ENCODE measurements at places on chromosomes 3 and 15.
A peak's percentile ranks its signal among the peaks of the same experiment; 100 is the strongest.

GRCh38 chr3:64928683-64929082 is 240.9 kb upstream of the ADAMTS9 start:
- no peak for DNase-seq
- no peak overlapping the region for H3K4me3 ChIP-seq
- no peaks in the 10 kb centered on the region for H3K36me3 ChIP-seq

DNA sequence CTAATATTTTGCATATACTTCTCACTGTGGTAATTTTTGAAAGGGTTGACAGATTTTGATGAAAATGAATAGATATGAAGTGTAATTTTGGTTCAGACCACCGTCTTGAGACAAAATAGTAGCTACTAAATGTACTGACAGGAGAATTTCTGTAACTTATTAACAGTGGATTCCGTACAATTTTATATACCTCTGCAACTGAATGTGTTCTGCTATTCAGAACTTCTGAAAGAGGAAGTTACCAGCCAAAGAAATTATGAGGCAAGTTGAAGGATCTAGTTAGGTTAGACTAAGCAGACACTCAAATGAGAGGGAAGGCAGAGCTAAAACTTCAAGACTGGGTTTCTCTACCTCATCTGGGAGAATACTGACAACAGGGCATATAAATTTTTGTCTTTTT is 29.4 kb downstream of the GAP43 start:
- no peak overlapping the region for H3K27ac ChIP-seq
- H3K36me3 ChIP-seq = no peaks in the 10 kb centered on the region
- H3K4me3 ChIP-seq = no peak overlapping the region
- H3K27me3 ChIP-seq = peaks cover 17% of the 10 kb centered on the region
- DNase-seq = no peak

DNA sequence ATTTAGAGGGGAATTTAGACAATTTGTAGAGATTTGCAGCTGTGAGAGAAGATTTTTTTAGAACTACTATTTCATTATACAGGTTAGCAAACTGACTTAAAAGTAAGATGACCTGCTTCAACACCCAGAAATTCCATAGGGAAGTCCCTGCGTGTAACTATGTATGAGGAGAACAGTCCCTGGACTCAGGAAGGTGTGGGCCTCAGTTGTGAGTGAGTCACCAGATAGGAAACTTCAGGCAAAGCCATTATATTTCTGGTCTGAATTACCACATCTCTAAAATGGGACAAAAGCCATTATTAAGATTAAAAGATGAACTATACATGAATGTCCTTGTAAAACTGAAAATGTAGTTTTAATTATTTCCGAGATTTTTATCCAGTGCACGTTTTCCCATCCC is 488.3 kb upstream of the GOLIM4 start:
- H3K27me3 ChIP-seq = no peaks in the 10 kb centered on the region
- no peaks in the 10 kb centered on the region for H3K36me3 ChIP-seq
- DNase-seq = no peak
- no peak overlapping the region for H3K4me3 ChIP-seq

DNA sequence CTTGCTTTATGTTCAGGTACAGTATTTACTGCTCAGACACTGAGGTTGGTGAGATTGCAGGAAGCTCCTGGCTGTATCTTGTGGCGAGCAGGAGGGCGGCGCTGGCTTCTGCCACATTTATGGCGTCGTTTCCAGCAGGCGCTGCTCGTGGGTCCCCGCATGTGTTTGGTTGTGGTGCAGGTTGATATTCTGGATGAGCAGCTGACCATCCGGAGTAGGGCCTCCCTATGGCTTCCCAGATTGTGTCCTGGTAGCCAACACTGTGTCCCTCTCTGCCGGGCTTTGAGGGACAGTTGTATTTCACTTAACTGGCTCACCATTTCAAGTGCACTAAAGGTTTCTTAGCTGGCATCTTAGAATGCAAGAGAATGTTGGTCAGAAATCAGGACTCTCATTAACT is 386.5 kb upstream of the TPM1 start:
- peaks cover 6% of the 10 kb centered on the region for H3K27me3 ChIP-seq
- no peak overlapping the region for H3K4me3 ChIP-seq
- DNase-seq = no peak
- H3K36me3 ChIP-seq = no peaks in the 10 kb centered on the region
- H3K27ac ChIP-seq = no peak overlapping the region
- peaks cover 1% of the 10 kb centered on the region for H3K4me1 ChIP-seq

DNA sequence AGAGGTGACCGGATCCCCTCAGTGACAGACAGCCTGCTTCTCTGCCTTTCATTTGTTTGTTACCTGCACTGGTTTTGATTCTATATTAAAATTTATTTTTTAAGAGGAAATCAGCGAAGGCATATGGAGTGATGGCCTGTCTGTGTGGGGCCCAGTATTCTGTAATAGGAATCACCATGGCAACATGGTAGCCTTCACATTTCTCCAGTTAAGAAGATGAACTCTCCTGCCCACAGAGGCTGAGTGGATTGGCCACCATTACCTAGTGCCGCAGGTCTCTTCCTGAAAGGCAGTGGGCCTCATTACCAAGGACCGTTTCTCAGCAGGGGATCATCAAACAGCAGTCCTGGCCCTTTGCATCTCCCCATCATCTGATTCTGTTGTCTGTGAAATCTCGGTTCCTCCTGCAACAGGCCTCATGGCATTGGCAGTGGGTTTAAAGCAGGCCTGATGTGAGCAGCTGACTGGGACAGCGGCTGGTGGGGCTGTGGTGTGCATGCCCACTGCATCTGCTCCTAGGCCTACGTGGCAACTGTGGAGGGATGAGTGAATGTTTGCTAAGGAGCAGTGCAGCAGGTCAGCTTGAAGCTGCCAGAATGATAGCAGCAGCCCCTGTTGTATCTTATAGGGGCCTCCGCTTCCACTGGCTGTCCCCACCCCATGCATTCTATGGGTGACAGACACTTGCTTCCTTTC is 114.5 kb downstream of the CHCHD6 start:
- DNase-seq = no peak
- no peaks in the 10 kb centered on the region for H3K4me1 ChIP-seq
- no peaks in the 10 kb centered on the region for H3K27me3 ChIP-seq
- H3K27ac ChIP-seq = no peak overlapping the region

DNA sequence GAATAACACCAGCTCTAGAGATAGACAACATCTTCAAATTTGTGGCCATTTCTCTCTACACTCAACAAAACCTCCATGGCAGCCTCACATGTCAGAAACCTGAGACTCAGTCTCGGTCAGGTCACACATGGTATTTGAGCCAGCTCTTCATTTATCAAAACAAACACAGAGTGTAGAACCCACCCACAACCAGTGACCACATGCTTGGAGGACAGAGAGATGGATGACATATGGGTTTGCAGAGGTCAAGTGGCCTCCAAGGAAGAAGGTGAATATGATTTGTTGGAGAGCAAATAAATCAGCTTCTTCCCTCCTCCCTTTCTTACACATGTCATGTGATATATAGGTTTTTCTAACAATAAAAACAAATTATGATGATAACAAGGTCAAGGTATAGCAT is 278.1 kb upstream of the LRTM1 start:
- no peak for DNase-seq
- no peak overlapping the region for H3K27ac ChIP-seq
- no peaks in the 10 kb centered on the region for H3K36me3 ChIP-seq

- no peak overlapping the region for H3K4me3 ChIP-seq
- H3K27ac ChIP-seq = no peak overlapping the region
- no peaks in the 10 kb centered on the region for H3K27me3 ChIP-seq
- no peak for DNase-seq
- peaks cover 44% of the 10 kb centered on the region for H3K4me1 ChIP-seq
- H3K36me3 ChIP-seq = peaks cover 14% of the 10 kb centered on the region
These were observed 746 bp upstream of the CD80 start for GRCh38 chr3:119560160-119560559.

- peaks cover 16% of the 10 kb centered on the region for H3K27me3 ChIP-seq
- H3K27ac ChIP-seq = no peak overlapping the region
- H3K4me1 ChIP-seq = peaks cover 11% of the 10 kb centered on the region
These were observed 49.9 kb downstream of the IGSF11 start for GRCh38 chr3:118984699-118985098.

- H3K4me3 ChIP-seq = no peak overlapping the region
- no peak for DNase-seq
- peaks cover 3% of the 10 kb centered on the region for H3K36me3 ChIP-seq
- peaks cover 81% of the 10 kb centered on the region for H3K27me3 ChIP-seq
- peaks cover 11% of the 10 kb centered on the region for H3K4me1 ChIP-seq
These were observed 4.1 kb upstream of the SKOR1 start for GRCh38 chr15:67820992-67821783.

DNA sequence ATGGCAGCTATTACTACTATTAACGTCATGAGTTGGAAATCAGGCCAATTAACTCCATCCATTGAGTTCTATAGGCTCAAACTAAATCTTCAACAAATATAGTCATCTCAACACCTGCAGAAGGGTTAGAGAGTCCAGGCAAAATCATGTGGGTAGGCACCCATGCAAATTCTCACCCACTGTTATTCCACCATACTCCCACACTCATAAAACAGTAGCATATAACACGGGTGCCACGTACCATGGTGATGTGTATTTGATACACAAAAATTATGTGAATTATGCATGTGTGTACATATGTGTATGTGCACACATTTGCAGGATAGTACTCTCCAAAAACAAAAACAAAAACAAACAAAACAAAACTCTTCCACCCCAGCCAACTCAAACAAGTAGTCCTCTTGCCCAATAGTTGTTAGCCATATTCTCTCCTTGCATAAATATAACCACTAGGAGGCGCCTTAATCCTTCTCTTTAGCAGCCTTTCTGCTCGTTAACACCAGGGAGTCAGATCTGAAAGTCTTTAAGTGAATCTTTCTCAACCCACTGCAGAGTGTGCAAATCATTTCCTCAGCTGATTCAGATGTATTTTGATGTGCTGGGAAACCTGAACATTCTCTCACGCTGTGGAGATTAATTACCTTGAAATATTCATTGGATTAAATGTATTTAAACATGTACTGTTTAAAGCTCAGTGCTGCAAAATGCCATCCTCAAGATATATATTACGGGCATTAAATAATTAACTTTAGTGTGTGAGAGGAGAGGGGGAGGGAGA is 38.0 kb upstream of the COPB2 start:
- no peaks in the 10 kb centered on the region for H3K4me1 ChIP-seq
- no peak overlapping the region for H3K27ac ChIP-seq
- H3K4me3 ChIP-seq = no peak overlapping the region
- no peaks in the 10 kb centered on the region for H3K36me3 ChIP-seq

DNA sequence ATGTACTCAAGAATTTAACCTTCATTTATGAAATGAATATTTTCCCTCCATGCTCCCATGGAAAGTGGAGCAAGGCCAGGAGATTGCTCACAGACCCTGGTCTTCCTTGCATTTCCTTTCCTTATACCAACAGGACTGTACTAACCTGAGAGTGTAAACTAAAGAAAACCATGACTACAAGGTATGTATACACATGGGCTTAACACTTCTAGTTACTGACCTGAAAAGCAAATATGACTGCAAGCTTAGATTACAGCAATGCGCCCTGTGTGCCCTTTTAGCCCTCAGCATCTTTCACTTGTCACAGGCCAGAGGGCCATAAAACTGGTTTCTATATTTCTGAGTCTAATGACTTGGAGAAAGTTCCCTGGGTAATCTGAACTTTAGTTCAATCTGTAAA is 52.1 kb downstream of the NEK10 start:
- H3K27me3 ChIP-seq = peaks cover 7% of the 10 kb centered on the region
- H3K4me1 ChIP-seq = no peaks in the 10 kb centered on the region
- no peak for DNase-seq

DNA sequence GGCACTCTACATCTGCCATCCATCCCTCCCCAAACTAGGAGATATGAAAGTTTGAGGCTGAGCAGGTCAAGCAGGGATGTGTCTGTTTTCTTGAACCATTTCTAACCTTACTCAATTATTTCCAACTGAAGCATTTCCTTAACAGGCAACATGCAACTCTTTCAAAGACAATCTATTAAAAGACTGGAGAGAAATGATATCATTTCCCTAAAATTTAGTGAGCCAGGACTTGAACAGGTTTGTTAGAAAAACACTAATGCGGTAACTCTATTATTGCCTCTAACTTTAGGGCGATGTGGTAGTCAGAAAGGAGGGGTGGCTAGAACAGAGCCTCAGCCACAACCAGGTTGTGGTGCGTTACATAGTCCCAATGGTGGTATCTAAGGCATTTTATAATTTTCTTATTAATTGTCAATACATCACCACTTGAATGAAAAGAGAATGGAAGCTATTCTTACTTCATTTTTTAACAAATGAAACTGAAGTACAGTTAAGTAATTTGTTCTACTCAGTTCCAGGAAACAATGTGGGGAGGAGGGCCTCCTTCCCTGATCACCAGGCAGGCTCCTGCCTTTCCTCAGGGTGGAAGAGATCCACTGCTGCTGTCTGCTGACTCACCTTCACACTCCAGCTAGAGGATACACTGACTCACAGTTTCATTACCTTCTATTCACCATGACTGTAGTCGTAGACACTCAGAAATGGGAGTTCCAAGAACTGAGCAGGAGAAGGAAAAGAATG is 22.8 kb downstream of the MYO1E start:
- peaks cover 38% of the 10 kb centered on the region for H3K4me1 ChIP-seq
- H3K4me3 ChIP-seq = peak overlapping the region; percentile 27
- peaks cover 6% of the 10 kb centered on the region for H3K27me3 ChIP-seq
- peaks cover 3% of the 10 kb centered on the region for H3K36me3 ChIP-seq
- H3K27ac ChIP-seq = peak overlapping the region; percentile 51

DNA sequence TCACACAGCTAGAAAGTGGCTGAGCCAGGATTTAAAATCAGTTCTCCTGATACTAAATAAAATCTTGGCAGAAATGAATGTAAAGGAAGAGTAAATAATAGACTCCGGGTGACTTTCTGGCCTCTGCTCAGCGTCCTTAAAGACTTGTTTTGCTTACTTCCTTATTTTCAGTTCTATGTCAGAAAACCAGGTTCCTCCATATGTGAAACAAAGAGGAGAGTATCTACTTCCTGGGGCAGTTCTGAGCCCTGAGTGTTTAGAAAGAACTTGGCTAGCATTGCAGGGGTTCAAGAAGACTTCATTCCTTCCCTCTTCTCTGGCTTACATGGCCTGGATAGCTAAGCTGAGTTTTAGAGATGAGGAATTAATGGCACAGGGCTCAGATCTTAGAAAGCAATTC is 222.8 kb upstream of the TLE3 start:
- no peak overlapping the region for H3K27ac ChIP-seq
- H3K4me3 ChIP-seq = no peak overlapping the region
- H3K36me3 ChIP-seq = no peaks in the 10 kb centered on the region
- H3K27me3 ChIP-seq = peaks cover 25% of the 10 kb centered on the region

DNA sequence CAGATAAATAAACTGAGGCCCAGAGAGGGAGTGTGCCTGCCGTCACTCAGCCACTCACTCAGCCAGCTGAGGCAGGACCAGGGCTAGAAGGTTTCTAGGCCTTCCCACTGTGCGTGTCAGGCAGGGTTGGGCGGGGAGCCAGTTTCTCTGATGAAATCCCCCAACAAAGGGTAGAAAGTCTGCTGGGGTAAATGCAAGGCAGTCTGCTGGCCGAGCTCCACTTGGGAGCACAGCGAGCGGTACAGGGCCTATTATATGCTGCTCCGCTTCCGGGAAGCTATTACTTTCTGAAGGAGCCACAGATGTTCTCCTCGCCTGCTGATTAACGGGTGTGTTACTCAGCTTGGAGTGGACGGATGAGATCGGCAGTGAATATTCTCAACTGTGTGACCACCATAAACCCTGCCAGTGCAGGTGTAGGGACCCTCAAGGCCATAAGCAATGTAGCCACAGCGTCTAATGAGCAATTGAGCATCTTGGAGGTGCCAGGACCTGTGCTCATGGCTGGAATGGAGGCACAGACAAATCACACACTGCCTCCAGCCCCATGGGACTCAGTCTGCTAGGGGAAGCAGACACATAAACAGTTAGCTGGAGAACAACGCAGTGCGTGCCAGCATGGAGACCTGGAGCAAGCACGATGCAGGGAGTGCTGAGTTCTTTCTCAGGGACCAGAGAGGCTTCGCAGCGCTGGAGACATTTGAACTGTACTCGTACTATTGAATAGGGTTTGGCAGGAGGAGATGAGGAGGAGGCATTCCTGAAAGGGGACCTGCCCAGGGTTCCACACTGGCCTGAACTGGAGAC is 42.1 kb downstream of the CORO2B start:
- no peak overlapping the region for H3K4me3 ChIP-seq
- H3K27me3 ChIP-seq = peaks cover 4% of the 10 kb centered on the region
- no peak for DNase-seq
- H3K27ac ChIP-seq = no peak overlapping the region
- no peaks in the 10 kb centered on the region for H3K4me1 ChIP-seq

Data from activated T-helper 2 cell treated with anti-CD3 and anti-CD28 coated beads, Interferon-gamma antibody, Interleukin-2, Interleukin-4, amounts not matched to agents 10 μg/mL and 5 μg/mL and 100 μg/mL, durations not matched to agents 14 hours and 24 hours and 36 hours (primary cell).